Aorta (tissue), 5 donors: ENCODE measurements at places on chromosomes 1 and 21. TPM values are rescaled to one million over a fixed set of nuclear protein-coding genes. Genes with fewer than 3 reads are reported as not detected.

Gene DARS2
- 10.0 TPM for total RNA-seq

Gene SLC66A1
- total RNA-seq: 13.7 TPM

Gene LIX1L
- total RNA-seq: 53.2 TPM

Gene ITLN2
- total RNA-seq: not detected

Gene SPAG17
- total RNA-seq: not detected

Gene ANXA9
- not detected for total RNA-seq
